Stimulated activated CD8-positive, alpha-beta memory T cell treated with anti-CD3 and anti-CD28 coated beads, Interleukin-7, amount 100 ng/mL, for 4 hours (primary cell): ENCODE measurements at places on chromosomes 12 and 14.
A peak's percentile ranks its signal among the peaks of the same experiment; 100 is the strongest.

DNA sequence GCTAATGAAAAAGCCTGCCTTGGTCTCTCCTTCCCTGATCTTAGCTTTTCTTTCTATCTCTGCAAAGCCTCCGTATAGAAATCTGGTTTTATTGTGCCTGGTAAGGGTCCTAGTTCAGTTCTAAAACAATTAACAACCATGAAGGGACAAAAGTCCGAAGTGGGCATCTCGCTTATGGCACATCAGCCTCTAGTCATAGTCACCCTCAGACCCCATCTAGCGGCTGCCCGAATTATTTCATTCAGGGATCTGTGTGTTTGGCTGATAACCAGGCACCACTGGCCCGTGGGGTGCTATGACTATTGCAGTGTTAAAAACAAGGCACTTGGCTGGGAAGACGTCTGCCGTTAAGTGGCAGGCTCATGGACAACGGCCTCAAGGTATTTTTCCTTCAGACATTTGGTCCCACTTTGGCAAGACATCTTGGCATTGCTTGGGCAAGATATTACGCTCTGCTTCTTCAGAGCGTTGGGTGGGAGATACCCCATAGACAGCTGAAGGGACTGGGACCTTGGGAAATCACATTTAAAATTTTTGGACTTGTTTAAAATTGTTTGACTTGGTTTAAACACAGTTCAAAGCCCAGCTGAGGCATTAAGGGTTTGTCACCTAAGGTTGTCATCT, 87.1 kb downstream of the SINHCAF start:
- peak; percentile 19 for DNase-seq

GRCh38 chr14:70442750-70443149, 9.2 kb upstream of the ADAM21 start:
- no peak for DNase-seq

GRCh38 chr12:21773263-21773741, 1.2 kb downstream of the KCNJ8 start:
- DNase-seq: no peak

- DNase-seq: no peak
Observed at GRCh38 chr12:46774322-46774633, 51.5 kb downstream of the SLC38A4 start.

- no peak for DNase-seq
Observed at GRCh38 chr12:12376646-12377448, 20.0 kb downstream of the BORCS5 start.

- DNase-seq: no peak
Observed at GRCh38 chr12:47813511-47814196, 6.0 kb downstream of the HDAC7 start.

DNA sequence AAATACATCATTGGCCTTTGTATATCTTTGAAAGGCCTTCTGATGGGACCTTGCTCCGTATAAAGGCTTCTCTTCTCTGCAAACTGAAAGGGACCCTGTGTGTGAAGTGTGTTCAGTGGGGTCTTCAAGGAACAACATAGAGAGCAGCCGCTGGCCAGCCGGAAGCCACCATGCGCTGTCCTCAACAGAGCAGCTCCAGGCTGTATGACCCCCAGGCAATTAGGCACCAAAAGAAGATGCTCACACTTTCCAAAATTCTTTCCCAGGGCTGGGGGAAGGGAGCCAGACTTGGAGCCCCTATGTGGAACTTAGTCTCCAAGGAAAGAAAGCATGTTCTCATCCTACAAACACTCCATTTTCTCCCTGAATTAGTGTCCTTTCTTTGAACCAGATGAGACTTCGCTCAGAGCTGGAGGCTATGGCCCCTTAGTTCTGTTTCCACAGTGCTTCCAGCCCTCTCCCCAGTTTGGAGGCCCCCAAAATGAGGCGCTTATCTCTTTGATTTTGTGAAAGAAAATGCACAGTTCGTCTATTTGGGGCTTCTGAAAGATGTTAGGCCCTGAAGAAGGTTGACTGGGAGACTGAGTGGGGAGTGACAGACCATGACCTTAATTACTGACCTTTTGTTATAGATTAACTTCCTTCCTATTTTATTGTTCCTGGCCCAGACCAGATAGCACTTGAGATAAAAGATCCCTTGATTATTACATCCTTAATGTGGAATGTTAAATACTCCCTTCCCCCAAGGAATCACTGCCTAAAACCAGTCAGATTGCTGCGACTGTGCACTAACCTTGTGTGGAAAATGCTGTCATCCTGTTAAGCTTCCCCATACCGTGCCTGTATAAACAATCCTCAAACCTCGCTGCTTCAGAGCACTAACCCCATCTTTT, 128.3 kb upstream of the FGD4 start:
- DNase-seq: no peak

DNA sequence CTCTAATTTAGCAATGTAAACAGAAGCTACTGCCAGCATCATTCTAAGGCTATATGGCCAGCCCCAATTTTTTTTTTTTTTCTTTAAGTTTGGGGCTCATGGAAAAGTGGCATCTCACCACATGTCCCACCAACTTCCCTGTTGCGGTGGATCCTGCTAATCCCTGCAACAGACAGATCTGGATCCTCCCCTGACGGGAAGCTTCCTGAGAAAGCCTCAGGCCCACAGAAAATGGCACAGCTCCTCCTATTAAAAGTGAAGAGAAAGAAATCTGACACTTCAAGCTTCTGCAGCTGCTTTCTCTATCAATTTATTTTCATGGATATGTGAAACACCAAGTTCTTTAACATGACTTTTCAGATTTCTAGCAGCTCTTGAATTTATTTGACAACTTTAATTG, 433.8 kb upstream of the DCN start:
- DNase-seq: no peak

- peak; percentile 11 for DNase-seq
Observed at GRCh38 chr14:101947577-101947903, 16.8 kb upstream of the DYNC1H1 start.

GRCh38 chr12:57929092-57929830, 12.1 kb upstream of the ATP23 start:
- no peak for DNase-seq

GRCh38 chr12:47074757-47075156, 4.7 kb upstream of the PCED1B start:
- no peak for DNase-seq
